Stimulated activated CD8-positive, alpha-beta memory T cell treated with anti-CD3 and anti-CD28 coated beads, Interleukin-4, amount 100 ng/mL, for 24 hours (primary cell): ENCODE measurements at places on chromosomes 5 and 9.

- DNase-seq, result no peak
Measured at GRCh38 chr5:156800929-156801328, 49.2 kb upstream of the PPP1R2B start.

GRCh38 chr5:79536193-79536906, 22.4 kb upstream of the HOMER1 start:
- no peak for DNase-seq

DNA sequence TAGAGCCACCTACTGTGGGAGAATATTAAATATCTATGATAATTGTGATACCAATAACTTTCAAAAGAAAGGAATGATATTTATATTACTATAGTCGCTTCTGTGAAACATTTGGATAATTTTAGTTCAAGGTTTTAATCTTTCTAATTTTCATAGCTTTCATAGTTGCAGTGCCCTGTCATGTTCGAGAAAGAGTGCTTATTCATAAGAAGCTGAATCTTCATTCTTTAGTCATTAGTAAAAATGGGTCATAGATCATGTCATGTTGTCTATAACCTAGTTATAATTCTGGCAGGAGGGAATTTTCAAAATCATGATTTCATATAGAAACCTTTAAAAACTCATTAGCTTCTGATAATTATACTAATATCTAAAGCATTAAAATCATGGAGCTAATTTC, 685.6 kb downstream of the CETN3 start:
- no peak for DNase-seq

DNA sequence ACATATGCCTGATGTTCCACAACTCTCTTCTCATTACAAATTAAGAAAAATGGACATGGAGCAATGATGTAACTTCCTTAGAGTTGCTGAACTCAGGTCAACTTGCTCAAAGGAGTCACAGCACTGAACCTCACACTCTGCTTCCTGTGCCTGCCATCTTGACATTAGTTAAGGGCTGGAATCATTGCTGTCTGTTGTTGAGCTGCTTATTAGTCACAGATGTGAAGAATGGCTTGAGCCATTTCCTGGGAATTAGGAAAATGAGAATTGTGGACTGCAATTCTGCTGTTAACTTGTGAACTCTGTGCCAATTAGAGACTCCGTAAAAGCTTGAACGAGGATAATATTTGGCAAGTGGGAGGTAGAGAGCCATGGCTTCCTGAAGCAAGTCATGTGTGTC, 212.0 kb downstream of the ADAMTS12 start:
- DNase-seq, result no peak
